Jurkat, Clone E6-1 (cell line): ENCODE measurements at places on chromosomes 3 and 15.

DNA sequence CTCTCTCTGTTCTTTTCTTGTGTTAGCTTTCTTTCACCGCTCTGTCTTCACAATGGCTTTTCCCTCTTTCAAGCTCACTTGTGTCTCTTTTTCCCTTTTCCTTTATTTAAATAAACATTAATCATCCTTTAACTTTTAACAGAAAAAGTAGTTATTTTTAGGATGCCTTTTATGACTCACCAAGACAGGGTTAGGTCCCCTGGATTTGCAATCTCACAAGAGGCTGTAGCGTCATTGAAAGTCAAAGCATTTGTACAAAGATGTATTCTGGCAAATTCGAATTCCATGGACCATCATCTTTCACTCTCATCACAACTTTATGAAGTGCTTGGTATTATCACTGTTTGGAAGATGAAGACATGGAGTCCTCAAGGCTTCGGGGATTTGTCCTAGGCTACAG is 34.8 kb upstream of the MCTP2 start:
- no peak for DNase-seq

GRCh38 chr3:100717637-100718487 is 8.6 kb downstream of the TFG start:
- no peak for DNase-seq

DNA sequence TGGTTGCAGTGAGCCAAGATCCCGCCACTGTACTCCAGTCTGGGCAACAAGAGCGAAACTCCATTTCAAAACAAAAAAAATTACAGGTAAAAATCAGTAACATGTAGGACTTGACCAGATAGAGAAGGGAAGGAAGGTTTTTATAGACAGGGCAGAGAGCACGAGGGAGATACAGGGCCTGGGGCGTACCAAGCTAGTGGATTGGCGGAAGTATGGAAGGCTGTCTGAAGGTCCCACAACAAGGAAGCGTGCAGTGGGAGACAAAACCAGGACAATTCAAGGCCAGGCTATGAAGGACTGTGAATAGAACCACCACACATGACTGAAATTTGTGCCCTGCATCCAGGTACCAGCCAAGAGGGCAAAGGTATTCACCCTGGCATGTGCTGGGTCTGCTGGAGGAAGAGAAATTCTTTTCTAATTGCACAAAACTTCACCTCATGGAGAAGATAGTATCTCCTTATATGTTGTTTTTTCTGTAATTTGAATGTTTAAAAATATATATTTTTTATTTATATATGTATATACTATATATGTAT is 33.0 kb upstream of the BCL2A1 start:
- DNase-seq = no peak

DNA sequence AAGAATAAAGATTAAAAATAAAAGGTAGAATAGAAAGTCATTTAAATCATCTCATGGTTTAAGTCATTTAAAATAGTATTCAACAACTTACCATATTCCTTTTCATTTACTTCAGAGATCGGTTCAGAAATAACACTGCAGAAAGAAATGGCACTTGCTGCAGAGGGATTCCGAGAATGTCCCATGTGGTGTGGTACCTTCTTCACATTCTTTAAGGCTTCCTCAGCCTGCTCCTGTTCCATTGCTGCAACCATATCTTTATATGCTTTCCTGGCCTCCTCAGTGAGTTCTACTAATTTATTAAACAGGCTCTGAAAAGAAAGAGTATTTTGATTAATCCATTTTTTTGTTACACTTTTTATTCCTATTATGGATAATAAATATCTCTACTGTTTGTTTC is 32.6 kb upstream of the SHC4 start:
- DNase-seq = no peak

GRCh38 chr3:15152184-15152583 is 53.2 kb upstream of the RBSN start:
- DNase-seq = no peak
